Sigmoid colon (tissue), 7 donors: ENCODE measurements at places on chromosomes 5 and 9. TPM values are rescaled to one million over a fixed set of nuclear protein-coding genes. Genes with fewer than 3 reads are reported as not detected.

The F2RL2 gene
- 1.4 TPM for total RNA-seq

The RPL35 gene
- total RNA-seq = 1,773 TPM

GRCh38 chr5:168950241-168950951, 350.5 kb downstream of the SLIT3 start:
- DNase-seq = no peak

GRCh38 chr5:36526537-36526936, 79.9 kb upstream of the SLC1A3 start:
- no peak for DNase-seq

DNA sequence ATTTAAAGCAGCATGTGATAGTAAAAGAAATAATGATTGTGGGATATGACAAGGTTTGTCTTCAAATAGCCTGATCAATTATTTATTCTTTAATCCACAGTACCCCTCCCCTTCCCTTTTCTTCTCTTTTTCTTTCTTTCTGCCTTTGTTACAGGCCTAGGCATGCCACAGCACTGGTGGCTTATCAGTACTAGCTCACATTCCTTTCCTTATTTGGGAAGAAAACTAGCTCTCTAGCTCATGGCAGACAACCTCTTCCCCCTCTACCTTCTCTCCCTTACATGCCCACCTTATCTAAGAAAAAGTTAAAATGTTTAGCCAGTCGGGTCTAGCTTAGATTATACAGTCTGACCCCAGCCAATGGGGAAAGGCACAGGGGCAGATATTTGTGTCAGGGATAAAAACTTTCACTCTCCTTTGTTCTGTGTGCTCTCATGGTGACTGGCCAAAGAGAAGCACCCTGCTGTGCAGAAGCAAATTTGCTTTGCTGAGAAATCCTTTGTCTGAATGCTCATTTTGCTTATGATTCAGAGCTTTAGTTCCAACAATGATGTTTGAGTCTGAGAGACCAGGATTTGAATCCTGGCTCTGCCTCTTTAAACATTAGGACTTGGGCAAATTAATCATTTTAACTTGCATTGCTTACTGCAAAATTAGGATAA, 75.8 kb upstream of the CDH12 start:
- no peak for DNase-seq

- DNase-seq = no peak
Measured at GRCh38 chr9:111985315-111985714, 88.7 kb downstream of the UGCG start.

The GPR150 gene
- 0.14 TPM for total RNA-seq

GRCh38 chr5:123936548-123936947, 424.6 kb downstream of the CSNK1G3 start:
- DNase-seq = no peak

GRCh38 chr5:168011096-168011495, 280.3 kb upstream of the WWC1 start:
- DNase-seq = no peak

DNA sequence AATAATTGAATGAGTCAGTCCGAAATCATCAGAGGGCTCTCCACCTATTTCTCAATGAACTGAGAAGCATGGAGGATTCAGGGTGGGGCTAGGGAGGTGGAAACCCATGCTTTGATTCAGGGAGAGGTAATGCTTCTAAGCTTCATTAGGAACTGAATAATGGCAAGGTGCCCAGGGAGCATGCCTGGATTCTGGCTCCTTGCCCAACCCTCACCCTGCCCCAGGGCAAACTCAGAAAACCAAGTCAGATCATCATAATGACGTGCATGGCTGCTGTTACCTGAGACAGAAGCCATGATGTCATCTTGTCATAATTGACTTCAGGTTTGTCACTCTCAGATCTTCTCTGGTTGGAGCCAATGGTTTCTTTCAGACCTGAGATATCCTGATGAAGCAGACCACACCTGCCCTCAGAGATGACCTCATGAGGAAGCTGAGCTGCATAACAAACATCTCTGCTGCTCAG, 199.6 kb downstream of the SYK start:
- no peak for DNase-seq

The PCDH1 gene
- total RNA-seq = 19.4 TPM

The RORB gene
- 1.1 TPM for total RNA-seq
